Activated T-cell treated with anti-CD3 and anti-CD28 coated beads, Interleukin-2, amount 50 U/mL, for 48 hours (primary cell): ENCODE measurements at places on chromosomes 4 and X.

- DNase-seq = no peak
These were observed 122.4 kb downstream of the KIT start for GRCh38 chr4:54780149-54780495.

GRCh38 chr4:139223682-139224317, 46.8 kb upstream of the ELF2 start:
- peak; percentile 25 for DNase-seq

- no peak for DNase-seq
These were observed 144.5 kb downstream of the NPNT start for GRCh38 chr4:106039796-106040195.

DNA sequence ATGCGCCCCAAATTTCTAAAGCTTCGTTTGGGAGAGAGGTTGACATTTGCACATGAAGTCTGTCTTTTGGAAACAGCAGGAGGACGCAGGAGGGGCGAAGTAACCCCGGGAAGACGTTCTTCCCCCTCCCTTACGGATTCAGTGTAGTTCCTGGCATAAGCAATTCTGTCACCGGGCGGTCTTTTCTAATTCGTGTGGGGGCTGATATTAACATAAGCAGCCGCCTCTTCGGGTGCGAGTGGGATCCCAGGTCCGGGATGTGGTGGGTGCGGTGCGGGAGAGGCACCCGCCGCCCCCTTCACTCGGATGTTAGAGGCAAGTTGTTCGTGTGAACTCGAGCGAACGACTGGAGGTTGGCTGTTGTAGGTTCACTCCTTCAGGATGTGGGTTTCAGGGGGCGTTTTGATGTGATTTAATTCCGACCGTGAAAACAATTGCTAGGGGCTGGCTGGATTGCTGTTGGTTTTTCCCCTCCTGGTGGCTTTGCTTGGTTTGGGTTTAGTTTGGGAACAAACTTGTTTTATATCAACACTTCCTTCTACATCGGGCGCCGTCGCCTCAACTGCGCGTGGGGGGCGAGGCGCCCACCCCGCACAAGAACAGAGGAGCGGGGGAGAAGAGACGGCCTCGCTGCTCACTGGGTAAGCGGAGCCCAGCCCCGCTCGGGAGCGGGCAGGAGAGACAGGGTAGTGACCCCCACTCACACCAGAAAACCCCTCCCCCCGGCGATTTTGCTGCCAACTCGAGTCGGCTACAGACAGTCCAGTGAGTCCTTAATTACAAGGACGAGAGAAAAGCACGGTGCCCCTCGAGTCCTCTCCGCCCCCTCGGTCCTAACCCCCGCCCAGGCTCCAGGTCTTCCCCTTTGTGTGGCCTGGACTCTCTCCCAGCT, 2.9 kb upstream of the LEF1 start:
- peak; percentile 69 for DNase-seq

DNA sequence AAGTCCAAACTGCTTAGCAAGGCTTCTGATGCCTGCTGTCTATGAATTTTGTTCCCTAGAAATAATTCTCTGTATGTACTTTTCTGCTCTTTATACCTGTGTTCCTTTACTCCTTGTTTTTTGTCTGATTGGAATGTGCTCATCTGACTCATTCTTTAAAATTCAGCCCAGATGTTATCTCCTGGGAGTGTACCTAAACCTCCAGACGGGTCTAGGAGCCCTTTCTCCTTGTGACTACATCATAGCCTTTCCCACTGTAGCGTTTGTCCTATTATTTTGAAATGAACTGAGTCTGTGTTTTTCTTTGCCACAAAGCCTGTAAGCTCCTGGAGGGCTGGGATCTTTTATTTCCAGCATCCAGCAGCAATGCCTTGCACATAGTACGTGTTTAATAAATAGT, 26.3 kb downstream of the POLA1 start:
- DNase-seq = no peak

- DNase-seq = peak; percentile 27
These were observed 19.2 kb upstream of the WFS1 start for GRCh38 chr4:6250235-6250983.

DNA sequence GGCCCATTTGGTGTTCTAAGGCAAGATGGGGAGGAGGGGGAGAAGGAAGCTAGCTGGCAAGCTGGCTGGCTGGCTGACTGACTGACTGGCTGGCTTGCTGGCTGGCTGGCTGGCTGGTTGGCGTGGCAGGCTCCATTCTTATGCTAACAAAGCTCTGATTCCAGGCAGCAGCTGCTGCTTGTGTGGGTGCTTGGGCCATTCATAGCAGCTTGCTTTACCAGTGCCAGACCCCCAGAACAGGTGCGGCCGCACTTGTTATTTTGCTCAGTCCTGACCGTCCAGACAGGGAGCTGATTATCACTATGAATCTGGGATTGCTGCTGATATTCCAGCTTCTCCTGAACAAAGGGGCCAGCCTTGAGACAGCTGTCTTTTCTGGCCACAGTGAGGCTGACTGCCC, 131.2 kb upstream of the PAK3 start:
- no peak for DNase-seq

DNA sequence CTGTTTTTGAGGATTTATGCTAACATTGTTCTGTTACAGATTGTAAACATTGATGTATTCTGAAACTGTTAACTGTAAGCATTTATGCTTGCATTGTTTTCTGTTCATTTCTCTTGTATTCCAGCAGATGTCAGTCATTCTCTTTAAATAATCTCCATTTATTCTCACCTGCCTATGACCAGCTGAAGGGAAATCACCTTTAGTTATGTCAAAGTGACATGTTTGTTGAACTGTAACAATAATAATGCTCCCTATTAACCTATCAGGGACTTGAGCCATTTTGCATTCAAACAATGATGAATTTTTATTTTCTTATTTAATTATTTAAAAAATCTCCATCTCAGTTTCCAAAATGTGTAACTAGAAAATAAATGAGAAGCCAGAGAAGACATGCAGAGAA, 58.0 kb downstream of the SPCS3 start:
- no peak for DNase-seq

- DNase-seq = peak; percentile 18
These were observed 168.8 kb upstream of the FAM47A start for GRCh38 chrX:34300871-34301270.

DNA sequence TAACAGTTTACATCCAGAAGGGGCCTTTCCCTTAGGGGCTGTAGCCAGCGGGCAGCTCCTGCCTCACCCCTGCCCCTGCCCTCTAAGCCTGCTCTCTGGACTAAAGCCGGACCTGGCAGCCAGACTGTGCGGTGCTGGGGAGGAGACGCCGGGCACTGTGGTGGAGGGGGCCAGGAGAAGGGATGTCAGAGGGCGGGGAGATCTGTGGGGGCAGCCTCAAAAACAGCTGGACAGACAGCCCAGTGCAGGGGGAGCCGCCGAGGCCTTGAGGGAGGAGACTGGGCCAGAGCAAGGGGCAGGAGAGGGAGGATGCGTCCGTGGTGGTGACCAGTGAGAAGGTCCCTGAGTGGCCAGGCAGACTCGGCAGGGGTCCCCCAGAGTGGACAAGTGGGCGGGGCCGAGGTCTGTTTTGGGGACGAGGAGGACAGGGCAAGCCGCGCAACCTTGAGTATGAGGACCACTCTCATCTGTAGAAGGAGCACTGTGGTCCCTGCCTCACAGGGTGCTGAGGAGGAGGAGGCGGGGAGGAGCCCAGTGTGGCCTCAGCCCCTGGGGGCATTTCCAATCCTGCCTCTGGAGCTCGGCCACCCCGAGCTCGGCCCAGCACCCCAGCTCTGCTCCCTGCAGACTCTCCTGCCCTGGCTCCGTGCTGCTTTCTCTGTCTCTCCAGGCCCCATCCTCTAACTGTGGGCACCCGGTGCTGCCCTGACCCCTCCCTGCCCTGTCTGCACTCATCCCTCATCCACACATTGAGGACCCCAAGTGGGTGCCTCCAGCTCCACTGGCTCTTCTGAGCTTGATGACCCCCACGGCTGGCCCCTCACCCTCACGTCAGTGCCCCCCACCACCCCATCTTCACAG, 59.2 kb upstream of the NKX1-1 start:
- DNase-seq = no peak

- no peak for DNase-seq
These were observed 8.2 kb downstream of the PARM1 start for GRCh38 chr4:74941123-74941522.

DNA sequence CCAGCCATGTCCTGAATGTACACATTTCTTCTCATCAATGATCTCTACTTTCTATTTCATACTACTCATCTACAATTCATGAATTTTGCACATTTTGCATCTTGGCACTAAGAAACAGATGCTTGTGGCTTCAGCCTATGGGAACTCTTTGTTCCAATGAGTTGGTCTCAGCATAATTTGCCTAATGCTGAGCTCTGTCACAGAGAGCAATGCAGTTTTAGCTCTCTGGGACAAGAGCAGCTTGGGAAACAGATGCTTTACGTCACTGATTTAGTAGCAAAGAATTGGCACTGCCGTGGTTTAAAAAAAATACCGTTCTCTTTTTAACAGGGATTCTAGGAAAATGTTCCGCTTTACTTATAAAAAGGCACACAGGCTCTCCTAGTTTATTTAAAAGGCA, 162.4 kb downstream of the WDFY3 start:
- no peak for DNase-seq

- DNase-seq = no peak
These were observed 74.7 kb upstream of the TBL1X start for GRCh38 chrX:9390121-9390520.

DNA sequence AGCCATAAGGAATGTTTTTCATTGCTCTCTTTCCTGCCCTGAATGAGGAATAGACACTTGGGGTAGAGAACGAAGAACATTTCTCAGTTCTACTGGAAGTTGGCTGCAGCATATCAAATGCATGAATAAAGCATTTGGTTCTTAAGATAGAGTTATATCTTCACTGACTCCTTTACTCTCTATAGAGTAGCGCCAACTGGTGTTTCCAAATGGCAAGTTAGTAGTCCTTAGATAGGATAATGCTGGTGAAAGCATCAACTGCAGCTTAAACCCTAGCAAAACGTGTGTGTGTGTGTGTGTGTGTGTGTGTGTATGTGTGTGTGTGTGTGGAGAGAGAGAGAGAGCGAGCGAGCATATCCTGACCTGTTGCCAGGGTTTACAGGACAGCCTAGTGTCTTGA, 62.2 kb upstream of the FRMPD4 start:
- no peak for DNase-seq

GRCh38 chrX:23052324-23052723, 52.6 kb downstream of the DDX53 start:
- no peak for DNase-seq

- no peak for DNase-seq
These were observed 123.3 kb downstream of the KLHL8 start for GRCh38 chr4:87097075-87097474.

- DNase-seq = no peak
These were observed 49.5 kb downstream of the CLNK start for GRCh38 chr4:10635091-10635490.

DNA sequence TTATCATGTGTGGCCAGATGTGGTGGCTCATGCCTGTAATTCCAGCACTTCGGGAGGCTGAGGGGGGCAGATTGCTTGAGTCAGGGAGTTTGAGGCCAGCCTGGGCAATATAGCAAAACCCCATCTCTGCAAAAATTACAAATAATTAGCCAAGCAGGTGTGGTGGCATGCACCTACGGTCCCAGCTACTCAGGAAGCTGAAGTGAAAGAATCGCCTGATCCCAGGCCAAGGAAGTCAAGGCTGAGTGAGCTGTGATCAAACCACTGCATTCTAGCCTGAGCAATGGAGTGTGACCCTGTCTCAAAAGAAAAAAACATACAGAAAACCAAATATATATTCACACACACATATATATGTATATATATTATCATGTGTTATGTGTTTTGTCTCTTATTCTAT, 15.0 kb downstream of the APELA start:
- DNase-seq = no peak

- peak; percentile 87 for DNase-seq
These were observed 6.2 kb downstream of the TXK start for GRCh38 chr4:48127682-48128404.

DNA sequence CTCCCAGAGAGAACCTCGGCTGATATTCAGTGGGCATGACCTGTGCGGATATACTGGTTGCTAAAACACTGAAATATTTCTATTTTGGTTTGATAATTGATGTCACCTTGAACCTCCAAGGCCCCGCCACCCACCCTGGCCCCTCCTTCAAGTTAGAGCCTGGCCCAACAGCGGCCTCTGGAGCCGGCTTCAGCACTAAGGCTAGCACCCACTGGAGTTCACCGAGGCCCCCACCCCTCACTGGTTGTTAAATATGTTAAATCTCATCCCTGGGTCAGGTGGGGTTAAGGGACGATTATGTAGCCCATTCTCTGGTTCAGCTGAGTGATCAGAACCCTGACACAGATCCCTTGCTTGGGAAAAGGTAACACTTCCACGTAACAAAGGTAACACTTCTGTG, 24.3 kb downstream of the SEL1L3 start:
- DNase-seq = no peak

GRCh38 chrX:33014086-33014485, 197.3 kb downstream of the DMD start:
- DNase-seq = no peak

- no peak for DNase-seq
These were observed 89.5 kb downstream of the JAKMIP1 start for GRCh38 chr4:6110681-6111353.

GRCh38 chr4:186037692-186038658, 31.0 kb upstream of the TLR3 start:
- DNase-seq = no peak

GRCh38 chr4:76594173-76594572, 159.1 kb downstream of the SHROOM3 start:
- DNase-seq = no peak

DNA sequence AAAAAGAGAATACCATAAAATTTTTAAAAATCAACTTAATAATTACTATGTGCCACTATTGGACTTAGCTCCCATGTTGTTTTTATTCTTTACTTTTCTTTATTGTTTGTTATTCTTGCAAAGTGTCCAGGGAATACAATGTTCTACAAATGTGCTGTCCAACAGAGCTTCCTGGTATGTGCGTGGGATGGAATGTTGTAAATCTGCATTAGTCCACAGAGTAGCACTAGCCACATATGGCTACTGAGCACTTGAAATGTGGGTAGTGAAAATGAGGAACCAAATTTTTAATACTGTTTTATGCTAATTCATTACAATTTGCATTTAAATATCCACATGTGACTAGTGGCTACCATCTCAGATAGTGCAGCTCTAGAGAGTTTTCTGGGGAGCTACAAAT, 14.3 kb upstream of the CORIN start:
- no peak for DNase-seq

- DNase-seq = no peak
These were observed 2390.9 kb downstream of the PCDH7 start for GRCh38 chr4:33111117-33111516.

- no peak for DNase-seq
These were observed 6.8 kb upstream of the ABLIM2 start for GRCh38 chr4:8165374-8165896.

- DNase-seq = no peak
These were observed 163.7 kb downstream of the SMIM20 start for GRCh38 chr4:26077756-26078155.

- DNase-seq = no peak
These were observed 437.6 kb downstream of the RAPGEF2 start for GRCh38 chr4:159540501-159540900.
